Right lobe of liver (tissue), 6 donors: ENCODE measurements at places on chromosomes 1 and 21. TPM values are rescaled to one million over a fixed set of nuclear protein-coding genes. Genes with fewer than 3 reads are reported as not detected.

GRCh38 chr1:11157394-11157793, 31.8 kb upstream of the ANGPTL7 start:
- no peak for DNase-seq

- DNase-seq, result no peak
Observed at GRCh38 chr1:85406081-85406480, 58.9 kb downstream of the DDAH1 start.

GRCh38 chr1:39043513-39043912, 17.4 kb downstream of the NDUFS5 start:
- DNase-seq, result no peak

Gene CFAP74
- total RNA-seq, result 0.16 TPM

Gene C1QC
- total RNA-seq, result 123 TPM

DNA sequence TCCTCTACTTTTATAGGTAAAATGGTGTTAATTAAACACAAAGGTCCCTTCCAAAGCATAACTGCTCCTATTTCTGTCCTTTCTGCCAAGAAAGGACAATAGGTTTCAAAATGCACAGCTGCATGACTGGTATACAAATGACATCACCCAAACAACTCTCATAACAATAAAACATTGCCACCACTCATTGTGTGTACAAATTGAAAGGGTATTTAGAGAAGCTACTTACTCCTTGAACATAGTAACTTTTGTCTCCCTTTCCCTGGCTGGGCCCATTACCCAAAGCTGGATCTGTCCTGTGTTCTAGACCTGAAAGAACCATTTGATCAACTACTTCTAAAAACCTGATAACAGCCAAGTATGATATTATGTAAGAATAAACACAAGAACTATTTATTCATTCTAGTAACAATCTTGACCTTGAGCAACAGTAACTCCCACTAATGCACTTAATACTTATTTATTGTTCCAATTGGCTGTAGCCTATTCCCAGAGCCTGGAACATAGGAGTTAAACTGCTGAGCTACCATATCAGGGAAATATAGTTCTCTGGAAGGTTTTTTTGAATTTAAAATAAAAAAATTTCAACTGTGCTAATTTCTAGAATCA, 38.2 kb downstream of the TTLL7 start:
- DNase-seq, result no peak

- DNase-seq, result no peak
Observed at GRCh38 chr1:223760833-223761232, 48.5 kb downstream of the CAPN2 start.

Gene TDRKH
- total RNA-seq, result 4.0 TPM

GRCh38 chr1:246724731-246725095, 504 bp downstream of the SCCPDH start:
- no peak for DNase-seq

Gene FCAMR
- 2.5 TPM for total RNA-seq

Gene SELL
- 0.80 TPM for total RNA-seq

DNA sequence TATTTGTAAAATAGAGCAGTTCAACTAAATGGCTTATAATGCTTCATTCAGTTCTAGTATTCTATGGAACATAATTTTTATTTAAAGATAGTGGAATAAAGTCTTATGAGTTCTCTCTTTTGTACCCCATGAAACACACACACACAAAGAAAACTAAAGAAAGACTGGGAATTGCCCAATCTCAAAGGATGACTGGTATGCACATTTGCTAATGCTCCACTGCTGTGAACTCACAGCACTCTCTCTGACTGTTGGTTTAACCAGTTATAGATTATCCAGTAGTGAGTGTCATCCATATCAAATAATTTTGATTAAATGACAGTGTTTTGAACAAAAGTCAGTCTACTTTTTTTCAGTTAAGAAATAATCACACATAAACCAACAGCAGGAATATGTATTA, 1082.4 kb upstream of the B3GALT2 start:
- DNase-seq, result no peak

GRCh38 chr1:199038156-199038555, 399.3 kb downstream of the PTPRC start:
- DNase-seq, result no peak

DNA sequence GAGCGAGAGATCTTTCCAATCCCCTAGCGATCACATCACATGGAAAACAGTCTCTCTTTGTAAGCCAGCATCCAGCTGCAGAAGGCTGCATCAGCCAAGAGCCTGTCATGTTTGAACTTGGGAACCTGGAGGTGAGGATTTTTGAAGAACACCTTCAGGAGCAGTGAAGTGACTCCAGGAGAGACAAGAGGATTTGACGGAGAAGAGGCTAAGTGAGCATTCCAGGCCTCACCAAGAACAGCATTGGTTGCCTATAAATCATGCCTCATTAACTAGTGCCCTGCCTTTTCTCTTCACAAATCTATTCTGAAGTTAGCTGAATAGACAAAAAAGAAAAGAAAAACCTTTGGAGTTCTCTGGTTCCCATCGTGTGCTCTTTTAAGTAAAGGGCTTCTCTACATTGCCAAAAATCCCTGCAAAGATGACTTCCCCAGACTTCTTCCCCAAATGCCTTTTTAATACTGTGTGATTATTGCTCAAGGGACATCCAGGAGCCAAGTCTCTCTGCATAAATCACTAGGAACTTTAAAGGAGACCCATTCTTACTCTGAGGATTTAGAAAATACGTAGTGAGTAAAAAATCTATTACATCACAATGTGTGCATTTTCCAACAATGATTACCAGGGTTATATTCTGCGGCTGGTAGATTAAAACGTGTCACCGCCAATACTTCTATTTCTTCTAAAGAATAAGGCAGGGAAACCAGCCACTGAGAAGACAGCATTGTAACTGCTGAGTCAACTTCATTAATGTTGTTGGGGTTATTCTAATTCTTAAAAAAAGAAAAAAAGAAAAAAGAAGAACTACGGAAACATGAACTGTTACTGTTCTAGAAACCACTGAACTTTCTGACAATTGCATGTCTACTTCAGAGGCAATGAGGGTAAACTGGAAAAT, 95.2 kb downstream of the KIF14 start:
- DNase-seq, result no peak

GRCh38 chr1:8517661-8518489, 200.0 kb downstream of the SLC45A1 start:
- DNase-seq, result no peak

DNA sequence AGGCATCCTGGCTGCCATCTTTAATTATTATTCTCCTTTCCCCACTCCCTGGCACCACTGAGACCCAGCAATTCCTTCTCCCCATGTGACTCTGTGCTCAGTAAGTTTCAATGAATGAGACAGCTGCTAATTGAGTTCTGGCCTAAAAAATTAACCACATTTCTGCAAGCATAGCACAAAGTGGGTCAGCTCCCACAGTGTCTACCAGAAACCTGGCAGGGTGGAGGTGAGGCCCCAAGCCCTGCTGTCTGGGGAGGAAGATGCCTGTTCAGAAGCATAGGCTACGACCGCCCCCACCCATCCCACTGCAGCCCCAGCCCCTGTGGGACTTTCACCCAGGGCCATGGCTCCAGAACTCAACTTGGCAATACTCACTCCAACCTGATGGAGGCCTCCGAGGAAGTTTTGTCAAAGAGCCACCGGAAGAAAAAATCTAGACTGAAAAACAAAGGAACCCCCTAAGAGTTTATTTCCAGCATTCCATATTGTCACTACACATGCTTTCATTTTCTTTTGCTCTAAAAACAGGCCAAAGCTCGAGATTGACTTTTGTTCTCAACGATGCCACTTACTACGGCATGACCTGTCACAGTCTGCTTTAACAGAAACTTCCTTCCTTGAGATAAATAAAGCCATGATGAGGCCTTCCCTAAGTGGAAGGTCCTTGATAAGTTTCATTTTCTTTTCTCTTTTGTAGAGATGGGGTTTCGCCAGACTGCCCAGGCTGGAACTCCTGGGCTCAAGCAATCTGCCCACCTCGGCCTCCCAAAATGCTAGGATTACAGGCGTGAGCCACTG, 26.5 kb downstream of the TMEM63A start:
- no peak for DNase-seq

DNA sequence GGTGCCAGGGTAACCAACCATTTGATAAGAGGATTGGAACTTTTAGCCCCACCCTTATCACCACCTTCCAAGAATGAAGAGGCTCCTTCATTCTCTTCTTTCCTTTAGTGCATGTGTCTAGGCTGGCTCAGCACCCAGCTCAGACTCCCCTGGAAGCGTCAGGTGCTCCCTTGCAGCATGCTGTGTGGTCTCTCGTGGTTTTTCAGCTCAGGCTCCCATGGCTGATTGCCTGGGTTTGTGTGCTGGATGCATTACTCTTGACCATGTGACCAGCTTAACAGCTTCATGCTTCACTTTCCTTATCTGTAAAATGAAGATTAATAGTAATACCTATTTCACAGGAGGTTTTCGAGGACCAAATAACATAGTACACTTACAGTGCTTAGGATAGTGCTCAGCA, 198.4 kb downstream of the HHAT start:
- no peak for DNase-seq

Gene KLHL17
- 1.9 TPM for total RNA-seq

Gene ESRRG
- 1.9 TPM for total RNA-seq

DNA sequence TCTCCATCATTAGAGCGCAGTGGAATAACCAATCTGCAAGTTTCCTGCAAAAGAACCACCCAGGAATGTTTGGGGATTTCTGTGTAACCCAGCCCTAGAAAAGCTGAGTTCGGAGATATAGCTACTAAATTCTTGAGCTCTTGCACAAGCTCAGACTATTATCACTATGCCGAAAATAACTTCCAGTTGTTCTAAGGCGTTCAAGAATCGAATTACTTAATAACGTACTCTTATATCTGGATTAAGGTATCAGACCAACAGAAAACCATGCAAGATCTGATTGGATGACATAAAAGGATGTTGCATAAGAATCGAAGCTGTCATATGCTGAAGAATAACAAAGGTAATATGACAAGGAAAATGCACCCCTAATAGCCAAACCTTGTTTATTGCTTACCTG, 7.5 kb upstream of the LAMC2 start:
- no peak for DNase-seq

DNA sequence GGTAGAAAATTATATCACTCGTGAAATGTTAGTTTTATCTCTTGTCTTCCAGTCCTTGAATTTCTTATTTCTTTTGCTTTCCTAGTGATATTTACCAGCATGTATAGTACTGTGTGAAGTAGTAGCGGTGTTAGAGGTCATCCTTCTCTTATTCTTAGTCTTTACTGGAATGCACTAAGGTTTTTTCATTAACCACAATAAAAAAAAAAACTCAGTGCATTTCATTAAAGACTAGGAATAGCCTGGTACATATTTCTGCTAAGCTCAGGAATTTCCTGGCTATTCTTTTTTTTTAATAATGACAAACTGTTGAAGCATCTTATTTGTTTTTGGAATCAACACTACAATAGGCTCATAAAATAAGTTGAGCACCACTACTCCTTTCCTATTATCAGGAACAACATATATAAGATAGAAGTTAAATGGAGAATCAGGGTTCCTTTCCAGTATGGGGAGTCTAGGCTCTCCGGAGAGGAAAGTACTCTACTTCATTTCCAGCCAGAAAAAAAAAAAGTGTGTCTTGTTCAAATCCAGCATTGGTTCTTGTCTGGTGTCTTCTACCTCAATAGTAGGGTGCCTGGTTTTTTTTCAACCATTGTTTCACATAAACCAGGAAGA, 60.0 kb downstream of the TNFSF18 start:
- no peak for DNase-seq

Gene RXFP4
- not detected for total RNA-seq

DNA sequence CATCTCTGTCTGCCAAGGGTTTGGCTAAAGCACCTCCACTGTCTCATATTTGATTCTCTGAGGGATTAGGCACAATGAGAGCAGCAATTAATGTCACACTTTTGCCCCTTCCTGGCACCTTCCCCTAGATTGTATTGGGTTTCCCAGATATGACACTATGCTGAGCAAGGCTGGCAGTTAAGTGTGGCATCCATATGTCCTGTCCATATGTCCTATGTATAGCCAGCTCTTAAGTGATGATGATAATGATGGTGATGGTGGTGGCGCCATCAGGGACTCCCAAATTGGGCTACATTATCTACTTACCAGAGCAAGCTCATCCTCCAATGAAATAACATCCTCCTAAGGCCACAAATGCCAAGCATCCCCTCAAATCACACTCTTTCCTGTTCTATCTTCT, 13.5 kb upstream of the LORICRIN start:
- no peak for DNase-seq

Gene PTPN22
- total RNA-seq, result 1.6 TPM

Gene FABP3
- total RNA-seq, result 3.5 TPM

DNA sequence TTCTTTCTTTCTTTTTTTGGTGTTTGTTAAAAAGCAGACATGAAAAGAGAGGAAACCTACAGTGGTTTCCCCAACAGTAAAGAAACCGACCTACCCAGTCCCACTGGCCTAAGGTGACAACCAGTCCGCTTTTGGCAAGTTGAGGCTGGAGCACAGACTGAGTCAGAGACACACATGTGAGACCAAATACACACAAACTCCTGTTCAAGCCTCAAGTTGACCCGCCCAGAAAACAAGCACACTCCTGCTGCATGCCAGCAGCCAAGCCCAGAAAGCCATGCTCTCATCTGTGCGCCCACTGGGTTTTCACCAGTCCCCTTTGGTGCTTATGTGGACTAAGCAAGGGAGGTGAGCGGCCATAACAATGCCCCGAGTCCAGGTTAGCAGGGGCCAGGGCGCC, 64.6 kb upstream of the GPR153 start:
- no peak for DNase-seq

DNA sequence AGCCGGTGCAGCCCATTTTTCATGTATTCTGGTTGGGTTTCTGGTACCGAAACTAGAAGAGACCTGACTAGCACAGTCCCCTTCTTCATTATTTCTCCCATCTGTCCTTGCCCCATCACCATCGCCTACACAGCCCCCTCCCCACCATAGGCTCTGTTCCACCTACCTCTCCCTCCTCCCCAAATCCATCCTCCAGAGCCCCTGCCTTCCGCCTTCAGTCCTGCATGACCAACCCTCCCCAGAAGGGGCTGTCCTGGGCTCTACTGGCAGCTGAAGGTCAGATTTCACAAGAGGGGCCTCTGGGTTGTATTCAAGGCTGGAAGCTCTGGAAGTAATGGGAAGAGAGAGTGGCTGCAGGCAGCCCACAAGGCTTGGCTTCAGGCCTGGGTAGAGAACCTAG, 55.2 kb downstream of the SDC3 start:
- DNase-seq, result no peak

Gene GOLT1A
- total RNA-seq, result 86.7 TPM

- DNase-seq, result no peak
Observed at GRCh38 chr1:63408331-63408730, 40.9 kb downstream of the ALG6 start.

- no peak for DNase-seq
Observed at GRCh38 chr21:25453524-25453923, 153.8 kb downstream of the MRPL39 start.

Gene TRIM46
- not detected for total RNA-seq

Gene CIART
- 2.0 TPM for total RNA-seq

Gene ZC3H12A
- total RNA-seq, result 3.5 TPM

Gene NUDT4B
- 9.2 TPM for total RNA-seq

GRCh38 chr1:67001682-67002425, 52.1 kb downstream of the SLC35D1 start:
- DNase-seq, result no peak
